H4 (cell line): ENCODE measurements at places on chromosomes 5 and 9. TPM values are rescaled to one million over a fixed set of nuclear protein-coding genes. Genes with fewer than 3 reads are reported as not detected.

C5orf34 gene
- total RNA-seq, result 14.4 and 15.1 TPM in 2 replicates

LHX6 gene
- 0.90 and 1.4 TPM in 2 replicates for total RNA-seq

ZFP37 gene
- 2.3 and 2.4 TPM in 2 replicates for total RNA-seq

LCN9 gene
- not detected in 2 replicates for total RNA-seq

TMEM171 gene
- total RNA-seq, result 10.4 and 10.7 TPM in 2 replicates

MAMDC2 gene
- not detected in 2 replicates for total RNA-seq

QRFP gene
- total RNA-seq, result not detected in 2 replicates

GLRA1 gene
- total RNA-seq, result not detected in 2 replicates

PTGER4 gene
- 4.8 and 7.9 TPM in 2 replicates for total RNA-seq

FGD3 gene
- not detected in 2 replicates for total RNA-seq

CCL27 gene
- not detected in 2 replicates for total RNA-seq

PCDHGA4 gene
- 0.74 and 0.97 TPM in 2 replicates for total RNA-seq

TUSC1 gene
- total RNA-seq, result 10.2 and 12.4 TPM in 2 replicates

AGXT2 gene
- total RNA-seq, result not detected in 2 replicates

WNT8A gene
- total RNA-seq, result not detected in 2 replicates

RASEF gene
- 0.08 TPM in 1 of 2 replicates, not detected in the other for total RNA-seq

PAIP1 gene
- total RNA-seq, result 186 and 222 TPM in 2 replicates

PCDHA7 gene
- 0.04 and 0.06 TPM in 2 replicates for total RNA-seq

MBLAC2 gene
- total RNA-seq, result 4.3 and 4.8 TPM in 2 replicates

RASGRF2 gene
- 5.0 and 7.4 TPM in 2 replicates for total RNA-seq

MUSK gene
- total RNA-seq, result not detected in 2 replicates

IL7R gene
- 9.0 and 10.6 TPM in 2 replicates for total RNA-seq

GABRG2 gene
- total RNA-seq, result 1.8 and 3.9 TPM in 2 replicates

GRCh38 chr5:151735646-151736045 is 22.8 kb downstream of the ATOX1 start:
- no peak for DNase-seq

GRCh38 chr5:113242481-113243348 is 192.1 kb downstream of the TSSK1B start:
- DNase-seq, result no peak

DNA sequence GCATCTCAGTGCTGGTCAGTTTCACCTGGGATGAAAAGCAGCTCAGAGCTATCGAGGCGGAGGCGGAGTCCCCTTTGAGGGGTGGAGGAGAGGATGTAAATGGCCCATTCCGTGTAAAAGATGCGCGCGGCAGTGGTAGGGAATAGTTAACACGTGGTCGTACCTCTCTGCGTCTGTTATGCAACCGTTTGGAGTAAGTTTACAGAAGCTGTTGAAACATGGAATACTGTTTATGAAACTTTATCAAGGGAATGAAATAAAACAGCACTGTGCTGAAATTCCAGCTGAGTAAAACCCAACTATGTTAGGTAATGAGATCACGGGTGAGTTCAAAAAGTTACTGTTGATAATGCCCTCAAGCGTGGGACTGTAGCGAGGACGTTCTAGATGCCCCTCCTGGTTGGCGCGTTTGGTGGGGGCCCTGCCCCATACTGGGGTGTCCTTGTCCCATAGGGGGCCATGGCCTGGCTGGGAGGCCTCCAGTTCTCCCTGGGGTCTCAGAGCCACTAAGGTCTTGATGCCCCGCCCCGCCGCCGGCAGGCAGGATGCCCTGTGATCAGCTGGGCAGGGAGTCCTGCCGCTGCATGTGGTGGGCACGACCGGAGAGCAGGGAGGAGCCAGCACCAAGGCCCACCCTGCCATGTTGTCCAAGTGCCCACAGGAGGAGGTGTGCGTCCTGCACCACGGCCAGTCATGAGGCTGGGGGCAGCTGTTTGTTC is 90.9 kb downstream of the COL5A1 start:
- DNase-seq, result peak; percentile 41

DNA sequence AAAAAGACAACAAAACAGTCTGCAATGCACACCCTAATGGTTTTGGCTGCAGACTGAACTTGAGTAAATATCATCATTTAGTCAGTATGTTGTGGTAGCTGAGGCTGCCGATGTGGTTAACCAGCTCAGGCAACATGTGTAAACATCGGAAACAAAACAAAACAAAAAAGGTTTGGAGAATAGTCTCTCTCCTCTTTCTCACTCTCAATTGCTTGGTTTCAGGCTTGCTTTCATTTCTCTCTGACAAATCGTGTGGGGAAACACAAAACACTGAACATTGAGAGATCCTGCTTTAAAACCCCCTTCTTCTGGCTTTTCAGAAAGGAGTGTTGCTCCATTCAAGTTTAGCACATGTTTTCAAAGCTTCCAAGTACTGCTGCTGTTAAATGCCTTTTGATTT is 453.3 kb downstream of the BNC2 start:
- DNase-seq, result peak; percentile 75

GRCh38 chr9:5274770-5275169 is 29.7 kb downstream of the RLN2 start:
- DNase-seq, result no peak

GRCh38 chr5:60551250-60551649 is 148.7 kb downstream of the DEPDC1B start:
- DNase-seq, result no peak

DNA sequence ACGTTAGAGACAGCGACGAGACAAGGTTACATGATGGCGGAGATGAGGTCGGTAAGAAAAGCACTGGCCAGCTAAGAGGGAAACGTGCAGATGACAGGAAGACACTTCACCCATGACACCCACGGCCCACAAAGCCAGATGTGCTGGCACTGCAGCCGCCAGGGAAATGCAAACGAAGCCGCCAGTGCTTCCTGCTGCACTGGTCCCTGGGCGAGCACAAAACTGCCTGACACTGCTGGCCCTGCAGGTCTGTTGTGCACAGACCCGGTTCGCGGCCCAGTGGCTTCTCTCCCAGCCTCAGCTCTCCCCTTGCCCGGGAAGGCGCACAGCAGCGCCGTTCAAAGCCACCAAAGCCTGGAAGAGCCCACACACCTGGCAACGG is 20.3 kb downstream of the QSOX2 start:
- DNase-seq, result no peak

- DNase-seq, result no peak
Measured at GRCh38 chr5:62256161-62257019, 49.6 kb upstream of the KIF2A start.

DNA sequence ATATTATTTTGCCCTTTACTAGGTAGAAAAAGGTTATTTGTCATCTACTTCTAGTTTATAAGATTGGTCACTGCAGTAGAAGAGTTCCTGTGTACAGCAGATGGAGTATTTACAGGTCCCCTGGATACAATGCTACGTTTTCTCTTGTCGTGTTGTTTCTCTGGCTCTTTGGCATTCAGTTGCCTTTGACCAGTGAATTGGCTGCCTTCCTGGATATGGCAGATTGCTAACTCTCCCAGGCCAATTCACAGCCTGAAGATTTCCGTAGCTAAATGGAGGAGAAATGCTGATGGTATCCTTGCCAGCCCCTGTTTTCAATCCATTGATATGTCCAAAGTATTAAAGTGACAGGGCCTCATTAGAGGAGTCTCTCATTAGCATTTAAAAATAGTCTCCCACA is 32.5 kb upstream of the GNAQ start:
- no peak for DNase-seq

- DNase-seq, result peak; percentile 90
Measured at GRCh38 chr5:172904643-172905345, 54.4 kb upstream of the RPL26L1 start.

DNA sequence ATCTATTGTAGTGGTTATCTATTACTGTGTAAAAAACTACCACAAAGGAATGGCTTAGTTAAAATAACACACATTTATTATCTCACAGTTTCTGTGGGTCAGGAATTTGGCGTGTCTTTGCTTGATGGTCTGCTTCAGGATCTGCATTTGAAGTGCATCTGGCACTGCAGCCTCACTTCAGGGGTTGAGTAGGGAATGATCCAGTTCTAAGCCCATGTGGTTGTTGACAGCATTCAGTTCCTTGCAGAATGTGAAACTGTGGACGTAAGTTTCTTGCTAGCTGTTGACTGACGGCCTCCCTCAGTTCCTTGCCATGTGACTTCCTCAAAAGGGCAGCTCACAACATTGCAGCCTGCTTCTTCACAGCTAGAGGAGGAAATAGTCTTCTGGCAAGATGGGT is 2.1 kb upstream of the OGN start:
- DNase-seq, result no peak

- peak; percentile 16 for DNase-seq
Measured at GRCh38 chr5:95403996-95404395, 12.8 kb downstream of the FAM81B start.

DNA sequence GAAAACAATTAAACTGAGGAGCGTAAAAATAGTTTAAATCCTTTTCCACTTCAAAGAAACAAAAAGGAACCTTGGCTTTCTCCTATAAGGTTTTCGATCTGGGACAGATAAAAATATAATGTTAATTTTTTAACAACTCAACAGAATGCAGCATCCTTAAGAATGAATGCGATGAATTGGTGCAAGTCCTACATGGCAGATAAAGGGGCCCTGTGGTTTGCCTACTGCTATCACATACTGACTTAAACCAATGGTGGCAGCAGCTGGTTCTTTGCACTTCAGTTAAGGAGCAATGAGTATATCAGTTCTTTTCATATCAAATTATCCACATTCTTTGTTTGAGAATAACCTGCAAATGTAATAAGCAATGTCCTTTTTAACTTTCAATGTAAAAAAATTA is 12.4 kb upstream of the TYRP1 start:
- no peak for DNase-seq

DNA sequence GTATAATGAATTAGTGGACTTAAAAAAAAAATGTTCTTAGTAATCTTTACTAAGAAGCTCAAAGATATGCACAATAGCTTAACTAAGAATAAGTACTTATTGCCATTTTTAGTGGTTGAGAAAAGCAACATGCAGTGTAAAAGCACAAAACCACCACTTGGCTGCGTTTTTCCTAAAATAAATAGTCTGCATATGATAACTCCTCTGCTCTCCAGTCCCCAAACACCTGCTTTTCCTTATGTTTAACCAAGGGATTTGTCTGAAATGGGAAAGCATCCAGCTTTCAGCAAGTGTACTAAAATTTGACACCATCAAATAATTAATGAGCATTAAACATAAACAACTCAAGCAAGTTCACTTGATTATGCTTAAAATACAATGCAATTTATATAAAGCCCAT is 41.4 kb downstream of the PSIP1 start:
- no peak for DNase-seq

GRCh38 chr5:171418982-171419687 is at the start of gene FGF18:
Gene FGF18 (plus strand): TSS chr5:171419647. CDS start chr5:171420200, 553 bp downstream.
- DNase-seq, result peak; percentile 67

DNA sequence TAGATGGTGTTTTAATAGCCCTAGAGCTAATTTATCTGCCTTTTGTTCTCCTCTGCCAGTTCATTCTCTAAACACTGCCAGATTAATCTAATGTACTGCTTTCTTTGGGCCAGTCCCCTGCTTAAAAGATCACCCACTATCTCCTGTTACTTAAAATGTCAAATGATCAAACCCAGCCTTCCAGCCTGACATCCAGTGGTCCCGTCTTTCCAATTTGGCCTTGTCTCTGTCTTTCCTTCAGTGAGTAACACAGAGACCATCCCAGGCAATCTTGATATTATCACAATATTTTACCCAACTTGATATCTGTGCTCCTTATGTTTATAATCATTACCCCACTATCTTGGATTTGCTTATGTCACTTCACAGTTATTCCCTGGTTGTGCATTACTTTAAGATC is 12.0 kb downstream of the PRR16 start:
- DNase-seq, result no peak

GRCh38 chr9:106478727-106479126 is 384.2 kb upstream of the ZNF462 start:
- DNase-seq, result no peak

- DNase-seq, result no peak
Measured at GRCh38 chr5:160743027-160743426, 109.0 kb downstream of the ATP10B start.

DNA sequence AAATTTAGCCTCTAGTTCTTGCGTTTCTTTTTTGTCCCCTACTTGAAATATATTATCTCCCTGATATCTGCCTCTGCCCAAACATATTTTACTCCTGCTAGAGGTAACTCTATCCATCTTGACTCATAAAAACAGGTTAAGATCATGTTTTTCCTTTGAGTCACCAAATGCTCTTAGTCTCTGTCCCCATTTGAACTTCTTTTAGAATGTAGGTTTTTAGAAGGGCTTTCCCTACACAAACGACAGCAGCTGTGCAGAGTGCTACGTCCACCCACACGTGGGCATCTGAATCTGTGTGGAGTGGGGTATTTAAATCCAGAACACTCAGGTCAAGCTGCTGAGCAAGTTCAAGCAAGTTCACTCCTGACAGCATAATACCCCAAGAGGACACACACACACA is 2.2 kb downstream of the HSD17B3 start:
- DNase-seq, result peak; percentile 14

DNA sequence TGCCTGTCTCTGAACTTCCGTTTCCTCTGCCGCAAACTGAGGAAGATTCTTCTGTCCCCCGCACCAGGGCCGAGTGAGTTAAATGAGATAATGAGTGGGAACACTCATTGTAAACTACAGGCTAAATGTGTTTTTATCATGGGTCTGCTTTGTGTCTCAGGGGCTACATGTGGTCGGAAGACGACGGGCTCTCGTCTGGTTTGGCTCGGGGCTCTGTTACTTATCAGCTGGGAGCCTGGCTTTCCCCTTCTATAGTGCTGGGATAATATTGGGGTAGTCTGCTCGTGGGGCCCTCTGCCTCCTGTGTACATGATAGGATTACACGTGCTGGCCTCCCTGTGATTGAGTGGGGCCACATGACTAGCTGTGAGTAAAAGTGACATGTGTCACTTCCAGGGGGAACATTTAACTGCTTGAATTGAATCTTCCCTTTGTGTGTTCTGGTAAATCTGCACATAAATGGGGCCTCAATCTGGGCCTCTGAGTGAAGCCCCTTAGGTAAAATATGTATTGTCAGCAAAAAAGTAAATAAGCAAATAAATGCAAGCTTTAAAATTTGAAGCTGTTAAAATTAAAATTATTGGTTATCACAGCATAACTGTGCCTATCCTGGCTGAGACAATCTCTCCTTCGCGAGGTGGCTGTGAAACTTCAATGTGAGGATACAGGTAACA is 86.9 kb upstream of the SH3PXD2B start:
- no peak for DNase-seq

DNA sequence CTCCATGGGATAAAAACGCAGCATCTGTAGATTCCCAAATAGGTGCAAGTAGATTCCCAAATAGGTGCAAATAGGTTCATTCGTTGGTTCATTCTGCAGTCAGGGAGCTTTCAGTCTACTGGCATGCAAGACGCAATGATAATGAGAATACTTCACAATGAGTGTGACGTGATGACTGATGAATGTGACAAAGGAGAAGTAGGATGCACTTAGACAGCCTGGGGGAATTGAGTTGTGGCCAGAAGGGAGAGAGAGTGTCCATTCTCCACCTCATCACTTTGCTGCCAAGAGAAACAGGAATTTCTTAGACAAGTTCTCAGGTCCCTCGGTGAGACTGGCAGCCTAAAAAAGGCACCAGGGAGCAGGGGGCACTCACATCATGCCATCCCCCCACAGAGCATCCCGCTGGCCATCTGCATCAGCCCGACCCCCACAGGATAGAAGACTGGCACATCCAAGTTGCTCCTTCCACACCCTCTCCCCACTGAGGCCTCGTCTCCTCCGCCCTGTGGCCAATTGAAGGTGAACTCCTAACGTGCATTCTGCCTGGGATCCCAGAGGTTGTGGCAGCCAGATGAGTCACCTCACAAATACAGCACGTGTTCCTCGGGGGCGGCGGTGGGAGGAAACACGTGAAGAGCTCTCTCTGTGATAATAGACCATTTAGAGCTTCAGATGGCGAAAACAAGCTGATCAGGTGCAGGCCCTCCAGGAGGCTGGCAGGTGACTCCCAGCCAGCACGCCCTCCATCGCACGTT is 19.9 kb upstream of the KCNIP1 start:
- peak; percentile 80 for DNase-seq
